ENCODE measurements at places on chromosomes 7 and 10.

- DNase-seq, result no peak
Measured at GRCh38 chr7:92831716-92832533, 4.4 kb downstream of the CDK6 start.

GRCh38 chr7:44565097-44565794 lies 8.5 kb downstream of the DDX56 start:
- DNase-seq, result peak; percentile 42

- DNase-seq, result no peak
Measured at GRCh38 chr10:110837418-110838171, 34.1 kb upstream of the PDCD4 start.

- no peak for DNase-seq
Measured at GRCh38 chr10:72335394-72336258, 19.1 kb downstream of the DNAJB12 start.

DNA sequence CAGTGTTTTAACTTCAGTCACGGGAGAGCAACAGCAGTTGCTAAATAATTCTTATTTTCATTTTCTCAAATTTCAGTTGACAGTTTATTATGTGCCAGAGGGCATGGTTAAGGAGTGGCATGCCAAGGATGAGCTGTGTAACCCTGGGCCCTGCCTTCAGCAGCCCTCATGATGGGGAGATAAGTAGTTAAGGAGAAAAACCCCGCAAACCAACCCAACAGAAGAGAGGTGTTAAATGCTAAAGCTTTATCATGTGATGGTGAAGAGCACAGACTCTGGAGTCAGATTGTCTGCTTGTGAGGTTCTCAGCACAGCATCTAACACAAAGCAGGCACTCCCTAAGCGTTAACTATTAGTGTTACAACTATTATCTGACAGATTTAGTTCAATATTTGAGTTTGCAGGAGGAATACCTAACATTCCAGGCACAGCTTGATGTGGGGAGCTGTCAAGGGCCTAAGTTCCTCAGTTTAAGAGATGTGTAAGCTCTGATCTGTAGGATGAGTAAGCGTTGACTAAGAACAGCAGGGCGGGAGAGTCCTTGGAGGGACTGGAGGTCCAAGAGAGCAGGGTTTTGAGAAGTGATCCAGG lies 29.6 kb downstream of the STAM start:
- DNase-seq, result no peak

DNA sequence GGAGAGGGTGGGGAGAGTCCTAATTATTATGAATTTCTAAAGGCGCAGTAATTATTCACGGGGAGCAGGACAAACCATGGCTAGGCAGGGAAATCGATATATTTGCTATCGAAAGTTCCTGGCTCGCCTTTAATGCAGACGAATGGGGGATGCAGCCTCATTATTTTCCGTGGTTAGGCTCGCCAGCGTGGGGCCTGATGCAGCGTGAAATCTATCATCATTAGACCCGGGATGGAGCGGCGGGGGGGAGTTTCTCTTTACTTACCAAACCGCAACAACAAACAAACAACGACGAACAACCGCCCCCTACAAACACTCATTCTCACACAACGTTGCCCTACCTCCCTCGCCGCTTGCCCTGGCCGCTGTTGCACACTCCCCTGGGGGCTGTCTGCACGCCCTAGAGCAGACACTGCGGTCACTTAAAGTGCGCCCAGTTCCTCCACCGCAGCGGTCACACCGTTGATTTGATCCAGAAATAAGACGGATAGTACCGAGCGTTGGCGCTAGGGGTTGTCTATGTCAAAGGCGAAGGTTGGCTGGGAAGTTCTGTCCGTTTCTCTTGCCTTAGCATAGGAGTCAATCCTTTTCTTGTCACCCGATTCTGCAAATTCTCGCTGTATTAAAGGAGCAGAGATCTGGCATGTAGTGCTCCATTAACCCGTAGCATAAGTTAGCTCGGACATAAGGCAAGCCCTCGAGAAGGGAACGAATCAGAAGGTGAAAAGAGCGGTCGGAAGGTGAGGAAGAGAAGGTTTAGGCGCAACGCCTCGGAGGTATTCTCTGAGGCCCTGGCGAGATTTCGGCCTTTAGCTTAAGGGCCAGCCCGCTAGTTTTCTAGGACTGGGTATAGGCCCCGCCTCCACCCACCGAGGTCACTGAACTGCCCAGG lies 10.4 kb downstream of the NXPH1 start:
- peak; percentile 88 for DNase-seq

GRCh38 chr10:91590904-91591796 lies 41.7 kb downstream of the PPP1R3C start:
- DNase-seq, result peak; percentile 62

GRCh38 chr7:101687081-101687480 lies 58.0 kb upstream of the MYL10 start:
- no peak for DNase-seq

DNA sequence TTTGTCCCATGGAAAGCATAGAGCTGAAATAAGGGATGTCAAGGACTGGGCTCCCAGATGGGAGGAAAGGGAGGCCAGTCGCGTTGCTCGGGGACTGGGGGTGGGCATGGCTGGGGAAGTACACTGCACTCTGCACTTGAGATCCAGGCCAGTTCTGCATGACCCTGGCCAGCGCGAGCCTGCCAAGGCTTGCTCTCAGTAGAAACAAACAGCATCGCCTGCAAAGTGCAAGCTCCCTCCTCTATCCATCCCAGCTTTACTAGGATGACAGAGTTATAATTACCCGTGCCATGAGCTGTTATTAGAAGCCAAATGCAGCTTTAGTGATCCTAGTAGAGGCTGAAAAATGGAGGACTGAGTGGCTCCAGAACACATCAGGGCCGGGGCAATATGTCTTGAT lies 43.9 kb upstream of the PDCD4 start:
- DNase-seq, result no peak

GRCh38 chr7:44990109-44991023 lies 9.6 kb upstream of the CCM2 start:
- peak; percentile 53 for DNase-seq

GRCh38 chr7:7707806-7708205 lies 10.6 kb downstream of the RPA3 start:
- DNase-seq, result no peak

DNA sequence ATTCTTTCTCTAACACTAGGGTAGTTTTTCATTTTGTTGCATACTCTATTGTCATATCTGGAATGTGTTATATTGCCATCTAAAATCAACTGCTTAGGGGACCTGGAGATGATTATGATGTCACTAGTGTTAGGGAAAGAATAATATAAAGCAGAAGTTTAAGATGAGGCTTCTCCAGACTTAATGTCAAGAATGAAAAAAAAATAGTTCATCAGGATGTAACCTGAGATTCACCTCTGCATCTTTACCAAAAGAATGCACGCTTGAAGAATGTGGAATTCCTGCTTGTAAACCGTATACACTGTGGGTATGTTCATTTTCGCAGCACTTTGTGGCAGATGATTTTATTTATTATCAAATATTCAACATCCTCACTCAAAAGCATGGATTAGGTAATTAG lies 184.6 kb downstream of the ST7 start:
- no peak for DNase-seq

DNA sequence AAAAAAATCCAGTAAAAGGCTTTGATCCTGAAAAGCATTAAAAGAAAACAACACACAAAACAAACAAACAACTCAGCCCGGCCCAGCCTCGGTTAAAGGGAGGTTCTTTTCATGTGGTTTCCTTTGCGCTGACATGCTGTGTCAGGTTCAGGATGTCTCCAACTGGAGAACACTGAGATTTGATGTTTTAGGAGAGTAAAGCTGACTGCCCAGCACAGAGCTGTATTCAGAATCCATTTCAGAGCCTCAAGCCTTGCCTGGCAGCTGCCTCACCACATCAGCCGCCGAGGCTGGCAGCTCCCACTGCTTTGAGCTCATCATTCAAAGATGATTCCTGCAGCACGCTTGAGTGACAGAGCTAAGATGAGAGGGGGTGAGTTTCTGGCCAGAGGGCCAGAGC lies 205.8 kb upstream of the LYZL1 start:
- no peak for DNase-seq

- DNase-seq, result no peak
Measured at GRCh38 chr10:3946234-3947229, 161.5 kb upstream of the KLF6 start.

GRCh38 chr7:26143298-26144048 lies 8.5 kb upstream of the NFE2L3 start:
- no peak for DNase-seq

DNA sequence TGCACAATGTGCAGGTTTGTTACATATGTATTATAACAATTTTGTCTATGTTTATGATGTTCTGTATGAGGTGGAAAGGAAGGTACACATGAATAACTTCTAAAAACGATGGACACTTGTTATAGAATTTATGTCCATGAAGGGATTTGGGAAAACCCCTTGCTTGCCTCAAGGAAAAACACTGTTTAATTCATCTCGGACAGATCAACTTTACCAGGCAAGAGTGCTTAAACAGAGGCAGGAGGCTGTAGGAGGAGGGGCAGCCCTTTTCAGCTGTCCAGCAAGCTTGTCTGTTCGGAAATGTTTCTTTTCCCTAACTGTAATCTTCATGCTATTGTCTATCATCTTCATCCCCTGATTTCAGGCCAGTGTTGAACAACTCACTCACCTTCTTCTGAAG lies 200.9 kb downstream of the CDC14C start:
- DNase-seq, result no peak

GRCh38 chr7:1288390-1288995 lies 55.8 kb downstream of the UNCX start:
- no peak for DNase-seq

DNA sequence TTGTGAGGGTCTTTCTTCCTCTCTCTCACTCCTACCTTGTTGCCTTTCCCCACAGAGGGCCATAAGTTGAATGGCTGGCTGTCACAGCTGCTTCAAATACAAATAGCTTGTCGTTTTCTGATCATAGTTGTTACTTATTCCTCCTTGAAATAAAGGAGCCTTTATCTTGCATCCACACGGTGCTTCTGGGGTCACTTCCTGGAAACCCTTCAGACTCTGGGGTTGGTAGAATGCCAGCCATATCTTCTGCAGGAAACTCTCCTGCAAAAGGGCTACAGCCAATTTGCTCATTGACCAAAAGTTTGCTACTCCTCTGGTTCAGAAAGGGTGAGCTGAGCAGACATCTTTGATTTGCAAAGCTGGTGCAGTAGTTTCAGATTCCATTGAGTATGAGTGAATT lies 70.4 kb downstream of the FAM185A start:
- no peak for DNase-seq

DNA sequence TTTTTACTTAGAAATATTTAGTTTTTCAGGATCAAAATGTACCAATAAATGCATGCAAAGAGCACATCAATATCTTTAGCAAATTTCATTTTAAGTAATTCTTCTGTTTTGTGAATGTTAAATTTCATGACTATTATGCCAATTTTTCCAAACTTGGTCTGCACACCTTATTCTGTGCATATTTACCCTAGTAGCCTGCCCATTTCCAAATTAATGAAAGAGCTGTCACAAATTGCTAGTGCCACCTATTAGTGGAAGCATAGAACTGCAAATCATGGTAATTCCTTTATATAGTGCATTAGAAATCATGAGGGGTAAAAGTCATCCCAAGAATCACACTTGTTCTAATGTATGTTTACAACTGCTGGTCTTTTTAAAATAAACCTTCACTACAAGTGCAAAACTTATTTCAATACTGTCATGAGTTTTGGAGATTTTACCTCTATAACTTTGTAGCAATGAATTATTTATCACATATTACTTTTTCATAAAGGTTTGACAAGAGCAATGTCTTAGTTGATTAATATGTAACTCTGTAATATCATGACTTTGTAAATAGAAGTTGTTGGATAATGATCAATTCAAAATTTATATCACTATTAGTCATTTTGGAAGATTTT lies 5.7 kb downstream of the SEMA3A start:
- DNase-seq, result no peak
